ENCODE measurements at places on chromosomes 11 and 22. TPM values are rescaled to one million over a fixed set of nuclear protein-coding genes. Genes with fewer than 3 reads are reported as not detected.
A peak's percentile ranks its signal among the peaks of the same experiment; 100 is the strongest.

DNA sequence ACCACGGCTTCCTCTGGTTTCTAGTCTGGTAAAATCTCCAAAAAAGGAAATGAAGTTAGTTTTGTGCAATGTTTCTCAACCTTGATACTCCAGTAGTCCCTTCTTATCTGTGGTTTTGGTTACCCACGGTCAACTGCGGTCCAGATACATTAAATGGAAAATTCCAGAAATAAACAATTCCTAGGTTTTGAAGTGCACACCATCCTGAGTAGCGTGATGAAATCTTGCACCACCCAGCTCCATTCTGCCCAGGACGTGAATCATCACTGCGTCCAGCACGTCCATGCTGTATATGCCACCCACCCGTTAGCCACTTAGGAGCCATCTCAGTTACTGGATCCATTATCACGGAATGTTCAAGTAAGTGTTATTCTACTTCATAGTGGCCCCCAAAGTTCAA, 117.0 kb downstream of the FBXO7 start:
- peak; percentile 44 for DNase-seq

GRCh38 chr11:113401718-113402117, 14.1 kb downstream of the ANKK1 start:
- DNase-seq, result no peak

The MMP1 gene
- total RNA-seq, result not detected

DNA sequence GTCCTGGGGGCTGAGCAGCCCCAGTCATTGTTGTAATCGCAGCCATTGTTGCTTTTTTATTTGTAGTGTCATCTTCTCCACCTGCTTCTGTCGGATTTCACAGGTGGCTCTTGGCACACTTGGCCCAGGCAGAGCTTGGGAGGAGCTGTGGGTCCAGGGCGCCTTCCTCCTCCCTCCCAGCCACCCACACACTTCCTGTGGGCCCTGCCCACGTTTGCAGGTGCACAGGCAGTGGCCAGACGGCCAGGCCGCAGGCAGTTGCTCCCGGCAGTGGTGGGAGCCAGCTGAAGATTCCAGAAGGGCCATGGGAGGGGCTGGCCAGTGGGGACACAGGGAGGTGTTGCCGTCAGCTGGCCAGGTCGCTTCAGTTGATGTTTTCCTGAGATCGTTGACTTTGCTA, 1191.9 kb downstream of the BRD1 start:
- DNase-seq, result no peak

The TXNRD2 gene
- 21.8 TPM for total RNA-seq

The OR5D14 gene
- total RNA-seq, result not detected

- DNase-seq, result no peak
Observed at GRCh38 chr11:44702889-44703288, 23.9 kb upstream of the TSPAN18 start.

- DNase-seq, result peak; percentile 48
Observed at GRCh38 chr11:2516276-2517015, 71.6 kb downstream of the KCNQ1 start.

The SLC25A18 gene
- total RNA-seq, result 3.1 TPM

DNA sequence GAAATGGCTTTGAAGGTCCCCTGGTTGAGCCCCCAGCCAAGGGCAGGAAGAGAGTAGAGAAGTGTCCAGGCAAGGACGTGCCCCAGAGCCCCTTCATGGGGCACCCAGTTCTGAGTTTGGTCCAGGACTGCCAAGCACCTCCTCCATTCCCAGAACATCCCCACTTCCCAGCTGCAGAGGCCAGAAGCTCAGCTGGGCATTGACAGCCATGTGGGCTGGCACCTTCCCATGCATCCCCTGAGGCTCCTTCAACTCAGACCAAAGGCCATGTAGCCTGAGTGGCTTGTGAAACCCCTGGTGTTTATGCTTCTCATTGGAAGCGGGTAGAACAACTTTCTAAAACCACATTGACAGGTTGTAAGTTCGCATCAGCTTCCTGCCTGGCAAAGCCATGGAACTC, 789.6 kb downstream of the TBC1D22A start:
- no peak for DNase-seq

DNA sequence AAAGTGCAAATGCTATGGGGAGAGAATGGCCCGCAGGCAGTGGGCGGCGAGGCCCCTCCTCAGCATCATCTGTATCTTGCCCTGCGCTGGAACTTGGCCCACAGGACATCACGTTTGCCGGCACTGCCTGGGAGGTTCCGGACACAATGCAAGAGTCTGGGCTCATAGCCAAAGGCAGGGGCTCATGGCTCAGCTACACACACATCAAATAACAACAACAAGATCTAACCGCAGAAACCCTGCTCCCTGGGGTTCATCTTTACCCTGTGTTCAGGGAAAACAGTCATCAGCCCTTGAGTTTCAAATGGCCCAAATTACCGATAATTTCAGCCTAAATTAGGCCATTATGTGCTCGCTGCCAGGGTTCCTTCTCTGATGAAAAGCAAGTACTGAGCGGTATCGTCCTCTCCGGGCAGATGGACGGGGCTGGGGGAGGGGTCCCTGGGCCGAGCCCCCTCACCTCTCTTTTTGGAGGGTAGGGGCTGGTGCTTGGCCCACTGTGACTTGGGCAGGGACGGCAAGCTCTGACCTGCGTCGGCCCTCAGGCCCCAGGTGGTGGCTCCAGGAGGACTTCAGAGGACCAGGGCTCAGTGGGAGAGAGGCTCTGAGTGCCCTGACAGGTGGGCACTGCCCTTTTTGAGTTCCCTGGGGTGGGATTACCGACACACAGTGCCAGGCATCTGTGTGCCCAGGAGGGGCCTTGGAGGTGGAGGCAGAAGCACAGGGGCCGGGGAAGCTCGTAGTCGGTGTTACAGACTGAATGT, 25.0 kb upstream of the GAL start:
- DNase-seq, result no peak

The MCM5 gene
- total RNA-seq, result 40.9 TPM

The UPB1 gene
- total RNA-seq, result 2.3 TPM

DNA sequence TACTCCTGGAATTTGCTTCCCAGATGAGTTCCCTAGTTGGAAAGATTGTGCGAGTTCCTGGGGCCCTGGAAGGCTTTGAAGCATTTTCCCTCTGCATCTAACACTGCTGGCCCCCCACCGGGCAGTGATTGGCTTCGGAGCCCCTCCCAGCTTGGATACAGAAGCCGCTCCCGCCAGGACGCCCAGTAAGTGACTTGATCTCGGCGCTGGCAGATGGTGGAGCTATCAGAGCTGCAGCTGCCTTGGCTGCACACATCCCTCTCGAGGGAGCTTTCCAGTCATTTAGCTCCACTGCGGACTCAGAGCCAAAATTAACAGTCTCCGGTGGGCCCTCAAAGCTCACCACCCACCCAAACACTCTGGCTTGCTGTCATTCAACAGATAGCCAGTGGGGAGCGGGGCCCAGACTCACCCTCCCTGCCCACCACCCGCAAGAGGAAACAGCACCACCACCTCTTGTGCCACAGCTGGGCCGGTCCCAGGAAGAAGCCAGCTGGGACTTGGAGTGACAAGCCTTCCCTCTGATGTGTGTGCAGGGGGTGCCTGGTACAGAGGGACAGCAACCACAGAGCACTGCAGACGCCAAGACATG, 162.3 kb downstream of the TRIM29 start:
- DNase-seq, result no peak

GRCh38 chr11:114081641-114082414, 22.3 kb downstream of the ZBTB16 start:
- no peak for DNase-seq

- DNase-seq, result no peak
Observed at GRCh38 chr22:49597428-49598039, 230.1 kb downstream of the BRD1 start.

The SLC16A8 gene
- not detected for total RNA-seq

- no peak for DNase-seq
Observed at GRCh38 chr11:98834776-98835175, 186.0 kb upstream of the CNTN5 start.

The RTN4RL2 gene
- total RNA-seq, result 3.2 TPM

DNA sequence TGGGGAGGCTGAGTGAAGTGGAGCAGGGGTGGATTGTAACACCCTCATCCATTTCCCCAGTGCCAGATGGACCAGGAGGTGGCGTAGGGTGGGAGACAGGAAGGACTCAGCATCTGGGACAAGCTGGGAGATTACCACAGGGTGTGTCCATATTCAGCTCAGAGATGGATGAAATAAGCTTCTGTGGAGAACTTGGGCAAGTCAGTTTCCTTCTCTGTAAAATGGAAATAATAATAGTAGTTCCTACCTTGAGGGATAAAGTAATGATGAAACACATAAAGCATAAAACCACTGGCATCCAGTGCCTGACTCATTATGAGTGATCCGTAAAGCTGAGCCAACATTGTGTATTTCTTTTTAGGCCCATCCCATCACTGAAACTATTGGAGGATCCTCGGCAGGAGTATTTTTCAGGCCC, 607 bp upstream of the ROBO4 start:
- no peak for DNase-seq

DNA sequence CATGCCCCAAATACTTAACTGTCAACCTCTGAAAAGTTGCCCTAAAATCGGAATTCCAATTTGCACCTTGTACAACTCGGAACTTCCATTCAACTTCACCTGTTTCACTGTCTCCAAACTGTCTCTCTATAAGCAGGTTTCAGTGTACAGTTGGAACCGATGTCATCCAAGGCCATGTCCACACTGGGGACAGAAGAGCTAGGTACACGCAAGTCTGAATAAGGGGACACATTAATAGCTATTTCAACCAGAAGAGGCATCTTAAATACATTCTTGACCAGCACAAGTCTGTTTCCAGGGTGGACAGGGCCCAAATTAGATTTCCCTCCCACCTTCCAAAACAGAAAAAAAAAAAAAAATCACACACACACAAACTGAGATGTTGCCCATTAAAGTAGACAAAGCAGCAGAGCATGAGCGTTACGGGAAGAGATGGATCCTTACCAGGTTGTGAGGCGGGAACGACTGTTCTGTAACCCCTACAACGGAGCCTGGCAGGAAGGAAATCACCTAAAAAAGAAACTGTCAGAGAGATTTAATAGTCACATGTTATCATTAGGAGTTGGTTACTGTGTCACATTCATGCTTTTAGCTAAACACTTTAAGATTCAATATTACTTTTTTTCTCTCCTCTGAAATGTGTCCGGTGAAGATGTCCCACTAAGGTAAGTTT, 1.7 kb downstream of the CREBZF start:
- DNase-seq, result no peak

- no peak for DNase-seq
Observed at GRCh38 chr11:64608046-64608445, 17.0 kb downstream of the SLC22A12 start.

GRCh38 chr11:108368134-108368533, 99.2 kb downstream of the C11orf65 start:
- DNase-seq, result no peak

DNA sequence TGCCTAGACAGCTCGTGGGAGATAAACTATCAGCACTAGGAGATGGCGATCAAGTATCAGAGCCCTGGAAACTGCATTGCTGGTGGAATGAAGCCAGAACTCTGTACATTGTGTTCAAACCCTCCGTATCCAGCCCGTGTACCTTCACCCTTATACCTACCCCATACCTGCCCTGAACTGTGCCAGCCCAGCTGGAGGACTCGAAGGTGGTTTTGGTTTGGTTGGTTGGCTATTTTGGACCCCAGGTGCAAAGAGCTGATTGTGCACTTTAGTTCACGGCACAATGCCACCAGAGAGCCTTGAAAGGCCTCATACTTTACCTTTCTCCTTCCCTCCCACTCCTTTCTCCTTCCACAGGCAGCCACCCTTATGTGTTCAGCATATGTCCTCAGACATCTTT, 16.0 kb downstream of the FAM83F start:
- DNase-seq, result no peak

The MYO18B gene
- total RNA-seq, result 1.6 TPM

The PYGM gene
- 1.2 TPM for total RNA-seq

The RASL10A gene
- 1.2 TPM for total RNA-seq

The APLNR gene
- total RNA-seq, result 0.42 TPM

The YPEL1 gene
- 3.0 TPM for total RNA-seq

The ANO9 gene
- 124 TPM for total RNA-seq

The OR52H1 gene
- total RNA-seq, result not detected

GRCh38 chr11:70656252-70656651, 257.9 kb downstream of the CTTN start:
- DNase-seq, result no peak

DNA sequence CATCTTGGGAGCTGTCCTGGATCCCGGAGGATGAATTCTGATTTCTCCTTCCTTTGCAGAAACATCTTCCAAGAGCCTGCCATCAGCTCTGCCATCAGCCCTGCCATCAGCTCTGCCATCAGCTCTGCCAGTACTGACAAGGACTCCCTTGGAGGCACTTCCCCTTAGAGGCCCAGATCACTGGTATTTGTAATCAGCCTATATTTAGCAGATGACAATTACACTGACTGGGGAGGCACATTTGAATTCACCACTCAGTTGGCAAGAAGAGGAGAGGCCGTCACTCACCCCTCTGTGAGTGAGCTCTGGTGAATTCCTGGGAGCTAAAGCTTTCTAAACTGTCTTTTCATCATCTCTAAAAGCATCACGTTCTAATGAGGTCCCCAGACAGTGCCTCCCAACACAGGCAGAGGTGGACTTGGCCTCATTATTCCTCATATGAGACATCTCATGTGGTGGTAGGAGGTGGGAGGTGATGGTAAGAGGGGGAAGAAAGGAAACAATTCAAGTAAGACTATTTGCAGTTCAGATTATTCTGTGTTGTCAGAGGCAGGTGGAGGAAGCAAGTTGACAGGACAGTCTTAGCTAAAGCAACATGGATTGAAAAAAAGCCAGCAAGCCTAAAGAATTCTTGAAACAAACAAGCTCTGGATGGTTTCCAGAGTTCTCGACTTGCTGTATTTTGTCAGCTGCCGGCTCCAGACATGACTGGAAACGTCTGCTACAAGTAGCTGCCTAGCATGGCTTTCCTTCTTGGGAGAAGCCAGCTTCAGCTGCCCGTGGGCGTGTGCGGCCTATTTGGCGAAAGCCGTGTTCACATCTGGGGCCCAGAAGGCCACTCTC, 771.7 kb downstream of the TBC1D22A start:
- DNase-seq, result no peak

The FERMT3 gene
- total RNA-seq, result 4.8 TPM

The CNGA4 gene
- total RNA-seq, result not detected

The SLC5A12 gene
- not detected for total RNA-seq
